Eye (tissue), 1 donor: ENCODE measurements at places on chromosomes 4 and X.

DNA sequence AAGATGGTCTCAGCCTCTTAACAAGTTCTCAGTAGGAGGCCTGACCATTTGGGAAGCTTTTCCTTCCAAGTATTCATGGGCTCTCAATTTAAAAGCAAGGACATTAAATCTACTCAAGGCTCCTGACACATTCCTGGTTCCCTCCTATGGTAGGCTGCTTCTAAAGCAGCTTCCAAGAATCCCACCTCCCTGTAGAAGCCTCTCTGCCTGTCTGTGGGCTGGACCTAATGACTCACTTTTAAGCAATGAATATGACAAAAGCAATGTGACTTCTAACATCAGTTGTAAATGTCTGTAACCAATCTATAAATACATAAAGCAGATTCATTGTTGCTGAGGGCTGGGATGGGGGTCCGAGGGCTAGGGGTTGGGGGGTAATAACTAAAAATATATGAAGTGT lies 99.5 kb upstream of the FAM9B start:
- DNase-seq, result no peak

- DNase-seq, result no peak
Measured at GRCh38 chrX:31893525-31893924, 821.7 kb upstream of the FTHL17 start.

DNA sequence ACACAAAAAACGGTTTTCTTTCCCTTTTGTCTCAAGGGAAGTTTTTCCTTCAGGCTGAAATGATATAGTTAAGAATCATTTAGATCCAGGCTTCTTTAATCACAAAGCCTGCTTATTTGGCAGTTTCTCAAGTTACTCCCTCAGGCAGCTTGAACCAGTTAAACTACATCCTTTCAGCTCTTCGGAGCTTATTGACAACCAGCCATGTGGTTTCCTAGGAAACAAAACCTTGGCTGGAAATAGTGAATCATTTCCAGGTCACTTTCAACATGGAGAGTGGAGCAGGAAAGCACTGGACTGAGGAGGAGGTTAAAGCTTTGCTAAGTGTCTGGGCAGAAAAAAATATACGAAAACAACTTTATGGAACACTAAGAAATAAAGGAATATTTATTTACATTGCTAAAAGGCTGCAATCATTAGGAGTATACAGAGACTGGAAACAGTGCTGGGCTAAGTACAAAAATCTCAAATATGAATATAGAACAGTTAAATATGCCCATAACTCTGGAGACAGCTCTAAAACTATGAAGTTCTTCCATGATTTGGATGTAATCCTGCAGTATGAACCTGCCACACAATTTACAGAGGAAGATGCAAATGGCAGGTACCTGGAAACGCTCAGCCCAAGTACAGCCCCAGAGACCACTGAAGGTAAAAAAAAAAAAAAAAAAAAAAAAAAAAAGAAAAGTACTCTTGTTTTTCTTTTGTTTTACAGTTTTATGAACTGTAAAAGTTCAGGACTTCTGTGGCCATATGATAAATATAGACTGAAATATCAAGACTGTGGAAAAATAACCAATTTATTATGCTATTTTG lies 23.2 kb upstream of the AASDH start:
- peak; percentile 96 for DNase-seq

DNA sequence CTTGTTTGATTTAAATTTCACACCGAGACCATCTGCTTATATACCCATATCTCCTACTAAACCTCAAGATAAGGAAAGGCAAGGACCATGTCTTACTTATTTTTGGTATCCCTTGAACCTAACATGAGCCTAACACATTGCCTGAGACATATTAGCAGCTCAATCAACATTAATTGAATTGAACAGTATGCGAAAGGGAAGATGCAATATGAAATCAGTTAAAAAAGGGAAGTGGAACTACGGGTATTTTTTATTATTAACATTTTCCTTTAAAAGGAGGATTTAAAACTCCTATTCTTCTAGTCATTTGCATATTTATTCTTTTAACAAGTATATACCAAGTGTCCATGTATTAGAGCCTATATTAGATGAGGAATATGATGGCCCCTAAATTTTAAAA lies 197.0 kb downstream of the CAMK2D start:
- DNase-seq, result no peak

- no peak for DNase-seq
Measured at GRCh38 chr4:58587856-58588255, 1477.7 kb upstream of the IGFBP7 start.

GRCh38 chrX:46381630-46382029 lies 163.6 kb downstream of the ZNF674 start:
- peak; percentile 10 for DNase-seq

- DNase-seq, result no peak
Measured at GRCh38 chr4:95431678-95432077, 117.1 kb downstream of the UNC5C start.

DNA sequence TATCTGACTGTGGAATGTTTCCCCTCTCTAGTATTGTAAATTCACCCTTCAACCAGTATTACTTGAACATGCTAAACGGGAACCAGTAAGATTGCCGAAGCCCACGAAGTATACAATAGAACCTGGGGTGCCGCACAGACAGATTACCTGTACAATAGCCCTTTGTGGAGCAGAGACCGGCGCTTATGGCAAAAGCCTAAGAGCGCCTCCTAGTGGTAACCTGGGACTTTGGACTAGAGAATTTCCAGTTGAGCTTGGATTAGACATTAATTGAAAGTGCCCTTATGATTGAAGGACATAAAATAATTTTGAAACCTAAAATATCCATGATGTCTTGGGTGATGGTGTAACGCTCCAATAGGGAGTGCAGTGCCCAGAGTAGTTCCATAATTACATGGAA lies 14.1 kb downstream of the ZNF157 start:
- DNase-seq, result peak; percentile 85

GRCh38 chrX:130082244-130083106 lies 27.8 kb downstream of the ELF4 start:
- DNase-seq, result no peak

DNA sequence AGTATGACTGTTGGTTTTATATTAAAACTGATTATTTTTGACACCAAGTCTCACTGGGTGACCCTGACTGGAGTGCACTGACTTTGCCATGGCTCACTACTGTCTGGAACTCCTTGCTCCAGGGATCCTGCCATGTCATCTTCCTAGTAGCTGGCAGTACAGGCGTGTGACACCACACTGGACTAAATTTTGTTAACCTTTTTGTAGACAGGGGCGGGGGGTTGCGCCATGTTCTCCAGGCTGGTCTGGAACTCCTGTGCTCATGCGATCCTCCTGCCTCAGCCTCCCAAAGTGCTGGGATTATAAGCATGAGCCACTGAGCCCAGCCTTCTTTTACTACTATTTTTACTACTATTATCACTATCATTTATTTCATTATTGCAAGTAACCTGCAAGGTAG lies 8.9 kb downstream of the XAGE1A start:
- DNase-seq, result no peak

- DNase-seq, result peak; percentile 18
Measured at GRCh38 chrX:139720136-139720535, 12.2 kb upstream of the MCF2 start.

- no peak for DNase-seq
Measured at GRCh38 chr4:108072300-108072699, 82.6 kb downstream of the HADH start.

DNA sequence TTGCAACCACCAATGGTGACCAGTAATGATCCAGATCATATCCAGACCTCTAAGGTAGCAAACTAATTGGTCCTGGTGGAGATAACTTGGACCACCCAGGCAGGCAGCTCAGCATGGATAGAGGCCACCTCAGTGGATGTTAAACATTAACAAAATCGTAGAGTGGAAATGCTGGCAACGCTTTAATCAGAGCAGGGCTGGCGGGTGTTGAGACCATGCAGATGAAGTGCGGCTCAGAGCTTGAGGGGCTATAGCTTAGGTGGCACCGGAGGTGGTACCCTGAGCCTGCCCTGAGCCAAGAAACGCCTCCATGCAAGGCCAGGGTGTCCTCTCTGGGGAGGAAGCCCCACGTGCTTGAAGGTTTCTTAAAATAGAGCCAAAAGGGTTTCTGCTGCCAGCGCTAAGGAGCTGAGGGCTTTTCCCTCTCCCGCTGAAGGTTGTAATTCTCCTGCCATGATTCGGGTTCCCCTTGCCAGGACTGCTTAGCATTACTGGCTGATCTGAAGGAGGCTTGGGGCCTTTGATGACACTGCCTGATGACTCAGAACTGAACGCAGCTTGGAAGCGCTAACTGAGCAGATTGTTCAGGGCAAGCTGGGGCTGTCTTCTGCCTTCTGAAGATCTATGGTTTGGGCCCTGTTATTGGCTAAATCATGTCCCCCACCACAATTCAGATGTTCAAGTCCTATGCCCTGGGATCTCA lies 177.8 kb upstream of the ATP6AP2 start:
- DNase-seq, result peak; percentile 32

DNA sequence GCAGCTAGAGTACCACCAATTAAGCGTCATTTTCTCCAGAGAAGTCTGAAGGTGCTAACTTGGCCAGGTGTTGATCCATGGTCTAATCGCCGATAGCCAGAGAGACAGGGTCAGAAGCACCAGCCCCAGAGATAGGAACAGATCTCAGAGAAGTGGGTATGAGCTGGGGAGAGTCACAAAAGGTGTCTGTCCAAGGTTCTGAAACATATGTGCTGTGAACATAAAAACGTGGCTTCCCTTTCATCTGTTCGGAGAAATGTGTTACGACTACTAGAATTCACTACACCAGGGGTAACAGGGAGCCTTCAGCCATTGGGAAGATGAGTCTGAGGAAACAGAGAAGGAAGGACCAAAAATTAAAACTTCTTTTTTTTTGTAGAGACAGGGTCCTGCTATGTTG lies 91.3 kb downstream of the FBXL5 start:
- DNase-seq, result no peak

DNA sequence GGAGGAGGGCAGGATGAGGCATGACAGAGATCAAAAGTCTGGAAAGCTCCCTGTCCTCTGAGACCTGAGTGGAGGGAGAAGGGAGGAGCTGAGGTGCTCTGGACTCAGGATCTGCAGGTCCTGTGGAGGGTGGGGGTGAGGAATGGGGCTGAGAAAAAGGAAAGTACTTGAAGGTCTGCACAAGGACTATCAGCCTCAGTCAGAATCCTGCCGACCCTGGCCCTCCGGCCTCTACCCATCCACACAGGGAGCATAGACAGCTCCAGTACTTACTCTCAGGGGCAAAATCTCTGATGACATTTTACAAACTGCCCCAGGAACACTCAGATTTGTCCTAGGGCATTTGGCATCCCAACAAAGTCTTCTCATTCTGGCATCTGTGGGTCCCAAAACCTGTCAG lies 991 bp upstream of the ITIH6 start:
- DNase-seq, result no peak

DNA sequence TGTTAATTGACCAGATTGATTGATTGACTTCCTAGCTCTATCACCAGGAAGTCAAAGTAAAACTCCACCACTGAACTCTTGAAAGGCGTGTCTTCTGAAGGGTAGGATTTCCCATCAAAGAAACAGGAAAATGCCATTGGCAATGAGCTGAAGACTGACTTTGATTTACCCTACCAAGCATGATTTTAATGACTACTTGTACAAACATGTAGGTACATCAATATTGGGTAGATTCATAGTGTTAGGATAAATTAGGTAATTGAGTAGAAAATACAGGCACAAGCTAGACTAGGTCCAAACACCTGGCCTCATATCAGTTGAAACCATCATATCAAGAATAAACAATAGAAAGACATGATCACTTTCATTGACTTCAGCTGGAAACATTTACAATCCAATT lies 53.2 kb upstream of the ATXN3L start:
- no peak for DNase-seq

GRCh38 chr4:149993030-149993429 lies 85.2 kb upstream of the DCLK2 start:
- no peak for DNase-seq

- peak; percentile 54 for DNase-seq
Measured at GRCh38 chr4:6470502-6471306, 1.7 kb downstream of the PPP2R2C start.

- DNase-seq, result no peak
Measured at GRCh38 chrX:133771086-133771646, 214.2 kb downstream of the GPC3 start.

- DNase-seq, result no peak
Measured at GRCh38 chr4:4341861-4342650, 44.8 kb upstream of the NSG1 start.
